ENCODE measurements at places on chromosomes 5 and 9. TPM values are rescaled to one million over a fixed set of nuclear protein-coding genes. Genes with fewer than 3 reads are reported as not detected.

DNA sequence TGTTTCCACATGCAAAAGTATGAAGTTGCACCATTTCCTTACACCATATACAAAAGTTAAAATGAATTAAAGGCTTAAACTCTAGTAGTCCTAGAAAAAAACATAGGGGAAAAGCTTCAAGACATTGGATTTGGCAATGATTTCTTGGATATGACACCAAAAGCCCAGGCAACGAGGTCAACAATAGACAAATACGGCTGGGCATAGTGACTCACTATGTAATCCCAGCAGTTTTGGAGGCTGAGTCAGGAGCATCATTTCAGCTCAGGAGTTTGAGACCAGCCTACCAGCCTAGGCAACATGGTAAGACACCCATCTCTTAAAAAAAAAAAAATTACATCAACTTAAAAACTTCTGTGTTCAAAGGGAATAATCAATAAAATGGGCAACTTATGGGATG, 30.9 kb upstream of the SREK1 start:
- no peak for DNase-seq

GRCh38 chr9:20625003-20625349, 2.7 kb upstream of the MLLT3 start:
- no peak for DNase-seq

GRCh38 chr9:110440796-110441195, 103.1 kb upstream of the TXNDC8 start:
- no peak for DNase-seq

GRCh38 chr9:96515621-96516470, 65.9 kb downstream of the HABP4 start:
- DNase-seq: no peak

DNA sequence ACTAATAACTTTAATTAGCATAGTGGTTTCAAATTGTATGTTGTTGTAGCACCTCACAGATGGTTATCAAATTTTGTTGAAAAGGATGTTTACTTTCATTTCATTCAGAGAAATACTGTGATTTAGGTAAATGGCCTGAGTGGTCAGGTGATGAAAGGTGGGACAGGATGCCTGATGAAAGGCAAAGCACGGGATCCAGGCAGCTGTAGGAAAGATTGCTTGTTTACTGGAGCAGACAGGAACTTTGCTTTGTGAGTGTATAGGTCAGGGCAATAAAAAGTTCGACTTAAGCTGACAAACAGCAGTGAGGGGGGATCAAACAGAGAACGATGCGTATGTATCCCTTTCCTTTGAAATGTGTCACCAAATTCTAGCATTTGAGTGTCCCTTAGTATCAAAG, 19.0 kb downstream of the KIAA1958 start:
- DNase-seq: no peak

- DNase-seq: peak; percentile 47
These were observed 963 bp upstream of the CAST start for GRCh38 chr5:96660971-96661854.

GRCh38 chr5:36273809-36274526, 27.7 kb downstream of the RANBP3L start:
- DNase-seq: no peak

- DNase-seq: no peak
These were observed 113.0 kb downstream of the TRIO start for GRCh38 chr5:14256026-14256690.

GRCh38 chr9:100573655-100574260, 4.1 kb upstream of the CAVIN4 start:
- no peak for DNase-seq

Gene SLC30A5
- 67.0 TPM for total RNA-seq

Gene C9orf50
- not detected for total RNA-seq

Gene HSPB3
- not detected for total RNA-seq

Gene GPSM1
- 21.4 TPM for total RNA-seq

Gene MYOT
- total RNA-seq: 0.08 TPM

Gene ARL14EPL
- not detected for total RNA-seq

Gene PCDHGA7
- total RNA-seq: 0.71 TPM

Gene PIP5KL1
- total RNA-seq: not detected

Gene GDNF
- total RNA-seq: 1.1 TPM

Gene WHRN
- total RNA-seq: 4.5 TPM
